ENCODE measurements at places on chromosomes 3 and 15. TPM values are rescaled to one million over a fixed set of nuclear protein-coding genes. Genes with fewer than 3 reads are reported as not detected.
A peak's percentile ranks its signal among the peaks of the same experiment; 100 is the strongest.

SAMD7 gene
- not detected for total RNA-seq

TUSC7 gene
- total RNA-seq: not detected

STRC gene
- 1.2 TPM for total RNA-seq

- no peak overlapping the region for H3K4me3 ChIP-seq
- H3K4me1 ChIP-seq: no peaks in the 10 kb centered on the region
- H3K27ac ChIP-seq: no peak overlapping the region
- peak; percentile 8 for DNase-seq
These were observed 382.1 kb downstream of the GAP43 start for GRCh38 chr3:116005404-116005803.

DNA sequence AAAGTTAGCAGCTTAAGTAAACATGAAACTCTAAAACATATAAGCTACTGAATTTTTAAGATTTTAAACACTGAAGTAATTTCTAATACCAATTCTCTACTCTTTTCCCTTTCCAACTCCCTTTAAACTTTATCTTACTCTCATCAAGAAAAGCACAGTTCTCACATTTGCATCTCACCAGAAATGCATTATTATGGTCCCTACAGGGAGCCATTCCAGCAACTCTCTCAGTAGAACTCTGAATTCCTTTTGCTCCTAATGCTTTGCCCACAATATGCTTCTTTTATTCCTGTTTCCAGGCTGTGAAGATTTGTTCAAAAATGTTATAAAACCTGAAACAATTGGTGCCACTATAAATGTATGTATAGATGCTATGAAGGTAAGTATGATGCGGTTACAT, 83.4 kb downstream of the TFDP2 start:
- H3K4me1 ChIP-seq: peaks cover 17% of the 10 kb centered on the region
- H3K4me3 ChIP-seq: no peak overlapping the region
- H3K27me3 ChIP-seq: no peaks in the 10 kb centered on the region
- DNase-seq: no peak

- H3K4me1 ChIP-seq: peaks cover 12% of the 10 kb centered on the region
- peak; percentile 75 for DNase-seq
- H3K4me3 ChIP-seq: peak within 1 kb of the TSS; percentile 61
- peak within 1 kb of the TSS; percentile 82 for H3K27ac ChIP-seq
- no peaks in the 10 kb centered on the region for H3K36me3 ChIP-seq
These were observed at the start of gene PCBP4 for GRCh38 chr3:51967384-51968169. PCBP4 (minus strand) TSS chr3:51967454; CDS start chr3:51961240, 6,214 bp downstream.

DNA sequence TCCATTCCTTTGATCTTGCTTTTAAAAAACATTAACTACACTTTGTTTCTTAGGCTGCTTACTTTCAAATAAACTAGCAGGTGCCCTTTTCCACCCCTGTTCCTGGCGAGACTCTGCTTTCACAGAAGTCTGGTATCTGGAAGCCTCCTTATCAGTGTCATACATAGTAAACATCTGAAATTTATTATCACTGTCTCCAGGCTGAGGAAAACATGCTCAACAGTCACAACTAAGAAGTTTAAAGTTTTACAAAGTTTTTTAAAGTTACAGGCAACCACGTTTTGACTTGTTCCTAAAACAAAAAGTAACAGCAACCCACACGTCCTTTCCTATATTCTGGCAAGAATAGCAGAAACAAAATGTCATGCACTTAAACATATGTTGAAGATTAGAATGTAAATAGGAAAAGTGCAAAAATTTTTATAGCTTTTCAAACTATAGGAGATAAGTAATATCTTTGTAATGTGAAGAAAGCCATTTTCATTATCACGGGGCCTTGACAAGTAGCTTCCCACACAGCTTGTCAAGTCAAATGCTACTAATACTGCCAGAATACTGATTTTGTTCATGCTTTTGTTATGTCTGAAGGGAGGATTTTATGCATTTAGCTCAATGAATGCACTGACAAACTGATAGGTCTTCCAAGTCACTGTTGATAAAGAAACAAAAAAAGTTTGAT, 275.2 kb upstream of the KCNMB2 start:
- no peaks in the 10 kb centered on the region for H3K27me3 ChIP-seq
- H3K4me3 ChIP-seq: no peak overlapping the region
- DNase-seq: no peak
- H3K36me3 ChIP-seq: no peaks in the 10 kb centered on the region
- H3K27ac ChIP-seq: no peak overlapping the region

GRCh38 chr3:18892047-18892446, 256.3 kb upstream of the KCNH8 start:
- H3K27ac ChIP-seq: no peak overlapping the region
- no peaks in the 10 kb centered on the region for H3K27me3 ChIP-seq

GRCh38 chr3:147341727-147342126, 64.6 kb downstream of the ZIC4 start:
- H3K4me1 ChIP-seq: no peaks in the 10 kb centered on the region
- H3K27ac ChIP-seq: no peak overlapping the region
- H3K4me3 ChIP-seq: no peak overlapping the region
- no peaks in the 10 kb centered on the region for H3K27me3 ChIP-seq

DNA sequence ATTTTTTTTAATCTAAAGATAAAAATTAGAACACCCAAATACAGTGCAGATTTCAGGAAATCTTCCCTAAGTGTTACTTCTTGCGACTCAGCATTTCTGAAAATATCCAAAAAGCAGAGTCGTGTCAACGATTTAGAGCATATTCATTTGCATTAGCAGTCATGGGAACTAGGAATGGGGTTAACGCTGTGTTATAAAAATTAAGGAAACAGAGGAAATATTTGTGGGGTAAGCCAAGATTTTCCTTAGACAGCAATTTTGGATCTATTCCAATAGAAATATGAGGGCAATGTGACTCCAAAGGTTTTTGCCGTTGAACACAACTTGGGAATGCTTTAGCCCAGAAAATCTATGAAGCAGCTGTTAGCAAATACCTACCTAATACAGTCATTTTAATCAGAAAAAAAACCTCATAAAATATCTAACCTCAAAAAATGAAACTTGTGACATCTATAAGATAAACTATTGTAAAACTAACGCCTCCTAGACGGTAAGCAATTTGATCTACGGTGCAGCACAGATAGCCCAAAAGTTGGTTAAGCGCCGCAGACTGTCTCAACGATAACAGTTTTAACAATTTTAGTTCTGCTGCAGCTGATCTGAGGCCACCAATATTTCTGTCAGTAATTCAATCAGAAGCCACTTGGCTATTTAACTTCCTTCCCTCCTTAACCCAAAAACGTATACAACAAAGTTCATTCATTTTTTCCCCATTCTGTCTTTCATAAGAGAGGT, 5.8 kb upstream of the ATP11B start:
- peaks cover 4% of the 10 kb centered on the region for H3K27me3 ChIP-seq
- no peak overlapping the region for H3K4me3 ChIP-seq
- no peaks in the 10 kb centered on the region for H3K4me1 ChIP-seq
- no peak for DNase-seq
- no peaks in the 10 kb centered on the region for H3K36me3 ChIP-seq

DNA sequence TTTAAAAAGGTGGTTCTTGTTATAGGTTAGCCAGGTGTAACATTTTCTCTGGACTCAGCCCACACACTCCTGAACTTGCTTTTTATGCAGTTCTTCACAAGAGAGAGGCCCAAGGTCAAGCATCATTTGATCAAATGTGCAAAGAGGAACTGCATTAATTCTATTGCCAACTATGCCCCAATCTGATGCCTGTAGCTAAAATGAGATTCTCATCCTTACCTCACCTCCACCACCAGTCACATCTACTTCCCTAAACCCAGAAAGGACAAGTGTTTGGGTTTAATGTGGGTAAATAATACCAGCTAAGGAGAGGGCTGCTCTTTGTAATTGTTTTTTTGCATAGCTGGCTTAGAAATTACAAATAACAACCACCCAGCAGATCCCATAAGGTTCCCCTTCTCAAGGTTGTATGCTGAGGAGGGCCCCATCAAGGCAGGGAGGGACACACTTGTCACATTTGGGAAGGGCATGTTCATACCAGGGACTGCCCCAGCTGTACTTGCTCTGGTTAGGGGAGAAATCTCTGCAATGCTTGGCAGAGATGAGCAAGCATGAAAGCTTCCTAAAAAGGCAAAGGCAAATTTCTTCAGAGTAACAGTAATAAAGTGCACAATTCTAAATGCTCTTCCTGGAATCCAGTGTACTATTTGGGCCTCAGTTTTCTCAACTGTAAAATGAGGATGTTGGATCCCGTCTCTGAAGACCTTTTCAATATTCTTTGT, 76.2 kb downstream of the TGFBR2 start:
- DNase-seq: no peak
- no peak overlapping the region for H3K4me3 ChIP-seq
- H3K36me3 ChIP-seq: peaks cover 11% of the 10 kb centered on the region
- no peak overlapping the region for H3K27ac ChIP-seq
- peaks cover 26% of the 10 kb centered on the region for H3K4me1 ChIP-seq
- H3K27me3 ChIP-seq: no peaks in the 10 kb centered on the region

All from thyroid gland (tissue), 4 donors.